ENCODE measurements at places on chromosomes 6 and 20. TPM values are rescaled to one million over a fixed set of nuclear protein-coding genes. Genes with fewer than 3 reads are reported as not detected.

GRCh38 chr20:3934624-3935023 is 45.4 kb downstream of the PANK2 start:
- no peak for DNase-seq

GRCh38 chr20:19381947-19382346 is 169.5 kb downstream of the SLC24A3 start:
- DNase-seq: no peak

DNA sequence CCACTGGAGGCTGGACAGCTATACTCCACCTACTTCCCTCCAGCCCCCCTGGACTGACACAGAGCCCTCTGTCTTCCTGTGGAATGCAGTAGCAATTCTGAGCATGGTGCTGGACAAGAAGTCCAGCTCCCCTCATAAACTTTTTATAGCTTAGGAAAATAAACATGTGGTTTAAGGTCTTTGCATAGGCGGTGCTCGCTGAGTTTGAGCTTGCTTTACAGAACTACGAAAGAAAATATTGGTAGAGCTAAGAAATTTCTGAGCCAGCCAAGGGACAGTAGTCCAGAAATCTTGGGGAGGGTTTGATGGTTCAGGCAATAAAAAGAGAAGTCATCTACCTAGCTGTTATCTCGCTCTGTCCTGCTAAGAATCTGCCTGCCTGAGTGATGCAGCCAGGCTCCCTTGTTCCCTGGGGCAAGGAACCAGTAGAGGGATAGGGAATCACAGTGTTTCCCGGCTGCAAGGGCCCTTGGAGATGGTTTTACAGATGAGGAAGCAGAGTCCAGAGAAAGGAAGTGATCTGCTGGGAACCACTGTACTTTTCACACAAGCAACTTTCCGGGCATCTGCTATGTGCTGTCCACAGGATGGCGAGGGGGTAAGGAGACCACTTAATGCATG is 343.4 kb downstream of the CDC5L start:
- no peak for DNase-seq

DNA sequence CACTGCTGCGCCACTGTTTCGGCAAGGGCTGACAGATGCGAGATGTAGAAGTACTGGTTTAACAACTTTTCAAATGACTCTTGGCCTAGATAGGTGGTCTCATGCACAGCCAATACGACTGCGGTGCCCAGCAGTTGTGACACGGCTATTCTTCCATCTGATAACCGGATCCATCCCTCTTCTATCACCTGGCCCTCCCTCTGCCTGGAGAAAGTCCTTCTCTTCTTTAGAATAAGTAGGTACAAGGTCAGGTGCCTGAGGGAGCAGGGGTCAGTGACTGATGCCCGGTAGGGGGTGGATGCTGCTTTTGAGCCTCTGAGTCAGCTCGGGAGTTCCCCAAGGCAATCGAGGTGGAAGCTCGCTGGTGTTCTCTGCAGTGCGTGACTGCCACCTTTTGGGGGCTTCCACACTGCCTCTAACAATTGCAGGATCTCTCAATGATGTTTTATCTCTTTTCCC is 166.8 kb upstream of the GRIK2 start:
- no peak for DNase-seq

- no peak for DNase-seq
Observed at GRCh38 chr20:43151901-43152300, 37.8 kb downstream of the PTPRT start.

DNA sequence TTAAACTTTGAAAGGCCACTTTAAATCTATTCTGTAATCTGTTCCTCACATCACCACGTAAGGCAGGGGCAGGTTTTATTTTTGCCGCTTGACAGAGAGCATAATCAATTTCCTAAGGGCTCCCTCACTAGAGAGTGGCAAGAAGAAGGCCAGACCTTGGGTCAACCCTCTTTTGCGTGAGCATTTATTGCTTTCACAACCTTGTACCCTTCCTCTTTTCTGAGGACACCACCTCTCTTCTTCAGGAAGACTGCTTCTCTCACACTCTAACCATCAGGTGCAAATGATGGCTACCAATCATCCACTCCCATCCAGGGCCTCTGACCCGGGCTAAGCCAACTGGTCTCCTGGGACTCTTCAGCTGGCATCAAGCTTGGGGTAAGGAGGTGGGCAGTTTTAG is 25.2 kb upstream of the QKI start:
- DNase-seq: no peak

DNA sequence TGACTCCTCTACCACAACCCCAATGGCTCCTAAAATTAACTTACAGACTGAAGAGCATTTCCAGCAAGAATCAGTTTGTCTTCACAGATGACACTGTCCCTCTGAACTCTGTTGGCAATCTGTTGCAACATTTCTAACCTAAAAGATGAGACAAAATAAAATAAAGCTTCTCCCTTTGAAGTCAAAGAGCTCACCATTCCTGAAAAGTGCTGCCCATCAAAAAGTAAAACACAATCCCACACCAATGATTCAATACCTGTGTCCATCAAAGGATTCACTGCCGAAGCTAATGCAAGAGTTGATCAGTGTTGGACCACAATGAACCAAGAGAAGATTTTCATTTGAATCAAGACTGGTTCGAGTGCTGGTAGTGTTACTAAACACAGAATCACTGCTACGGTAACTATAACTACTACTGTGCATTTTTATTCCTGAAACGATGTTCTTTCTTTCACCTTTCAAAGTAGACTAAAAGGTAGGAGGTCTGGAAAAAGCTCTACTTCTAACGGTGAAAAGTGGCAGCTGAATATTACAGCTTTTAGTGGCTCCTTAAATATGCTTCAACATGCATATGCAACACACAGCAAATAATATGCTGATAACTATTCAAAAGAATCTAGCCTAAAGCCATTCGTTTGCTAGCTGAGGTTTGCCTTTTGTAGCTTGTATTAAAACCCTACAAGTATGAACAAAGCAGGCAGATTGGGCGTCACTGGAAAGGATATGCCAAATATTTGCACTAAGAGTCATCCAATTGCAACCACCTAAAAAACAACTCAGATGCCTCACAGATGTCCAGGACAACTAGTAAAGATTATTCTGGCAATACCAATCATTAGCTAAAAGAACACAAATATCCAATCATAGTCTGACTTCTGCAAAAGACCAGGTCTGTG is at the start of gene DST:
DST (minus strand) TSS at position 524 of the 896 bp plus-strand sequence.
- DNase-seq: no peak

DNA sequence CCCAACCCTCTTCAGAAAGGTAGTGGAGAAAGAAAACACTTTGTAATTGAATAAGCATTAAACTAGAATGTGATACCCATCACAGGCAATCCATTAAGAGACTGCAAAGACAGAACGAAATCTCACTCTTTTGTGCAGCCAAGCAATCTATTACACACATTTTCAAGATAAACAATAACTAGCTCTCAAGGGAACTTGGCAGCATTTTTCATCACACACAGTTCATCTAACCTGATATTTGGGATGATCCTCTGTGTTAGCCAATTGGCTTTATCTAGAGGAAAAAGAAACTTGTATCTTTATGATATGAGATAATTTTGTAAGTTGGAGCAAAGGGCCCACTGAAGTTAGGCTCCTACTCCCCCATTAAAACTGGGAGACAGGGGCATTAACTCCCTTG is 1.5 kb upstream of the GZF1 start:
- DNase-seq: no peak

GRCh38 chr6:131399433-131399832 is 173.6 kb upstream of the ARG1 start:
- DNase-seq: no peak

SLC17A1 gene
- not detected for total RNA-seq

RSPH4A gene
- total RNA-seq: 0.43 TPM

- no peak for DNase-seq
Observed at GRCh38 chr20:2690718-2691117, 1.9 kb upstream of the EBF4 start.

GRCh38 chr6:52330470-52330869 is 31.5 kb upstream of the PAQR8 start:
- no peak for DNase-seq

SALL4 gene
- total RNA-seq: 0.22 TPM

RFX6 gene
- not detected for total RNA-seq

DNA sequence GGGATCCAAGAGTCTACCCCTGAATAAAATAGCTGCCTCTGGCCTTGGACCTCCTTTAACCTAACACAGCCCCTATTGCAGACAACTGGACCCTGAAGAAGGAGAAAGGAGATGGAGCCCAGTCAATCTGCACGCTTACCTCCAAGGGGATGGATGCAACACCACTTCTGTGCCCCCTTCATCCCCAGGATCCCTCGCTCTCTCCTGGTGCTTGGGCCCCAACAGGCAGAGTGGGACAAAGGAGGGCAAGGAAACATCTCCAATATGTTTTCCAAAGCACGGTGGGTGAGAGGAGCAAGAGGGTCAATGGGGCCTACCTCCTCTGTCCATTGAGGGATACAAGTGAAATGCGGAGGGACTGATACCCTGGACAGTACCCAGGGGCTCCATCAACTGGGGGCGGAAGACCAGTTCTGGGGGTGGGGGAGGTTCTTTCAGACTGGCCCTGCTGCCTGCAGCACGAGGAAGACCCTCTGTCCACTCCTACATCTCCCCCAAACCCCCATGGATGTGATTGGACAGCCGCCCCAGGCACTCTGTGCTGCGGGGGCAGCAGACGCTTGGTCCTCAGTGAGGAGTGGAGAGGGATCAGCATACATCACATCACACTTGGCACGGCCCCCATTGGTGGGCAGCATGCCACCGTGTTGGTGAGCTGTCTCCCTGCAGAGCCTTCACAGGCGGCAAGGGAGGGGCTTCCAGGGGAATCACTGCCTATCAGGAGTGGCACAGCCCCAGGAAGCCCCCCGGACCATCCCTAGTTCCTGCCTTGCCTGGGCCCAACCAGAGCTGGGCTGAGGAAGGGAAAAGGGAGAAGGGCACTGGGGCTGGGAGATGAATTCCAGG is 70.6 kb downstream of the MRPL14 start:
- DNase-seq: no peak

Measured in activated T-cell treated with anti-CD3 and anti-CD28 coated beads, Interleukin-2, amount 50 U/mL, for 4 hours (primary cell).